Neural progenitor cell (in vitro differentiated cells): ENCODE measurements at places on chromosomes 12 and 14. TPM values are rescaled to one million over a fixed set of nuclear protein-coding genes. Genes with fewer than 3 reads are reported as not detected.
A peak's percentile ranks its signal among the peaks of the same experiment; 100 is the strongest.

The PTPRR gene
- 0.19 TPM in 1 of 2 replicates, not detected in the other for total RNA-seq

The FAM186B gene
- total RNA-seq, result 0.25 TPM in 1 of 2 replicates, not detected in the other

GRCh38 chr12:58302487-58303011 lies 361.2 kb downstream of the ATP23 start:
- no peak for DNase-seq

The POC1B gene
- total RNA-seq, result 32.4 and 40.3 TPM in 2 replicates

- peak; percentile 54 for DNase-seq
Observed at GRCh38 chr12:12890543-12891079, 751 bp upstream of the GPRC5A start.

The FOXJ2 gene
- total RNA-seq, result 6.8 and 7.4 TPM in 2 replicates

The KCNC2 gene
- total RNA-seq, result not detected in 2 replicates

The TNS2 gene
- total RNA-seq, result 0.24 and 0.28 TPM in 2 replicates

The SLC38A2 gene
- total RNA-seq, result 259 and 348 TPM in 2 replicates

DNA sequence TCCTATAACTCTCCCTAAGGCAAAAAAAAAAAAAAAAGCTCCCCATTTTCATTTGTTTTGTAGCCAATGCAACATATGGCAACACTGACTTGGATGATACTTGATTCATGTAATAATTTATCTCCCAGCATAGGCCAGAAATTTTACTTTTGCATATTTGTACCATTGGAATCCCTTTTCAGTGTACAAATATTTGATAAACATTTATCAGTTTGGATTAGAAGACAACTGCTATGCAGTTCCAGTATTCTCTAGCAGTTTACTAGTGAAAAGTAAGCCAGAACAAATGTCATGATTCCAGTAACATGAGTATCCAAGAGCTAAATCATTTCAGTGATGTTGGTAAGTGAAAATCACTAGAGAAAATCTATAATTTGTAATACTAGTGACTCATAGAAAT lies 392.3 kb downstream of the CCER1 start:
- no peak for DNase-seq

The RBMS2 gene
- 12.9 and 13.1 TPM in 2 replicates for total RNA-seq

DNA sequence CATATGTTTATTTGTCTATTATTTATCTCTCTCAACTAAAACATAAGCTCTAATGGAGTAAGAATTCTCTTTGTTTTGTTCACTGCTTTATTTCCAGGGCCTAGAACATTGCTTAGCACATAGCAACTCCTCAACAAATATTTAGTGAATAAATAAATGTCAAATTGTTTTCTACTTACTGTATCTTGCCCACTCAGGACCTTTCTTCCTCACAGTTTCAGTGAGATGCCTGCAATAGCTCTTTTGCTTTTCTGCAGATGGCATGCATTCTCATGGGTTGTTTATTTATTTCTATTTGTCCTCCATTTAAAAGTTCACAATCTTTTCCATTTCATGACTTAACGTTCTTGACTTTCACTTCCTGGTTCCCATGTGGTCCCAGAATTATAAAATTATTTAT lies 94.9 kb upstream of the TTC7B start:
- no peak for DNase-seq

- DNase-seq, result peak; percentile 69
Observed at GRCh38 chr12:131159660-131160059, 206.0 kb downstream of the ADGRD1 start.

- no peak for DNase-seq
Observed at GRCh38 chr14:89293314-89293916, 123.6 kb downstream of the FOXN3 start.

DNA sequence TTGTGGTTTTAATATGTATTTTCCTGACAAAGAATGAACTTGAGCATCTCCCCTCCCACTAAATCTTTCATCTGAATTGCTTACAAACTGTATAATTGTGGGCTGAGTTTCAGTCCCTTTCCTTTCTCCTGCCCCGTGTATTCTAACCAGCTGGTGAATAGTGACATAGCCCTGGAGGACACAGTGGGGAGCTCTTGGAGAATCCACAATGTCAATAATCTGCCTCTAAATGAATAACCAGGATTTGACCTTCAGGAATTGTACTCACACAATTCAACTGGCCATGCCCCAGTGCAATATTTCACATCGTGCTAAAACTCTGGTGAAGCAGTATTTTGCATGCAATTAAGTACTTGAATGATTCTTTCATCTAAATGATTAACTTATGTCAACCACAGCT lies 177.2 kb downstream of the C12orf42 start:
- DNase-seq, result no peak

GRCh38 chr14:81729622-81730021 lies 196.0 kb upstream of the SEL1L start:
- DNase-seq, result no peak

DNA sequence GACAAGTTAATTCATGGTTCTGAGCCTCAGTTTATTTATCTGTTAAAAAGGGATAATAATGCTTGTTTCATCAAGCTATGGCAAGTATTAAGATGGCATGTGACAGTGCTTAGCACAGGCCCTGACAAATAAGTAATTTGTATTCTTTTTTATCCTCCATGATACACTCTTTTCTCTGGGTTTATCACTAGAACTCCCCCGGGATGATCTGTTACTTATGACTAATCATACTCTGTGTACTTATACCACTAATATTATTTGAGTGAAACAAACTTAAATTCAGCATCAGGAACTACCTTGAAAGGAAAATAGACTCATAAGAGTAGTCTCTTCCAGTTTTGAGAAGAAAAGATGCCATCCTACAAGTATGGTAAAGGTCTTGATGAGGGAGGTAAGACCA lies 283.8 kb downstream of the PAWR start:
- DNase-seq, result no peak
